CD4-positive, alpha-beta T cell treated with Interleukin-10 for 1 hour (primary cell): ENCODE measurements at places on chromosomes 3 and 15.

DNA sequence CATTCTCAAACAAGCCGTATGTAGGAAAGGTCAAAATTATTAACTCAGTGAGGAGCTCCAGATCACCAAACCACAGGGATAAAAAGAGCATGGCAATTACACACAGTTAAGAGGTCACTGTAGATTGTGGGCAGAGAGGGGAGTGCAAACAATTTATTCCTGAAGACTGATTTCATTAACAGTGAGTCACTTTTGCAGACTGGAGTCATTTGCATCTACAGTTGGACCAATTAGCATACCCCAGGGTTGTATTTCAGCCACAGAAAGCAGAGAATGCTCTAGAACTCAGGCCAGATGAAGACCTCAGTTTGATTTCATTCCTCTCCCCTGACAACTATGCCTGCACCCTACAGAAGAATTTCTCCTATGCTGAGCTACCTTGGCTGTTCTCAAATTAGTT, 40.1 kb downstream of the SETMAR start:
- DNase-seq = no peak

GRCh38 chr15:76150513-76150912, 90.7 kb downstream of the TMEM266 start:
- no peak for DNase-seq

DNA sequence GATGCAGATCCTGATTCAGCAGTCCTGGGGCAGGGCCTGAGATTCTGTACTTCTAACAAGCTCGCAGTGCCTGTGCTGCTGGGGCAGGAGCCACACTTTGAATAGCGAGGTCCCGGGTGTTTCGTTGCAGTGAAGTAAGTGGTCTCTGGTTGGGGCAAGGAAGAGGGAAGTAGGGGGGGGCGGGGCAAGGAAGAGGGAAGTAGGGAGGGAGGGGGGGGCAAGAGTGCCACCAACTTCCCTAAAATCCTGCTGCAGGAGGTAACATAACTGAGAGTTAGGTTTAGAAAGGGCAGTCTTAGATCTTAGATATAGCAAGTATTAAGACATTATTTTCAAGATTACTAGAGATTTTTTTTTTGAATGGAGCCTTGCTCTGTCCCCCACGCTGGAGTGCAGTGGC, 35.5 kb downstream of the CRTAP start:
- no peak for DNase-seq

DNA sequence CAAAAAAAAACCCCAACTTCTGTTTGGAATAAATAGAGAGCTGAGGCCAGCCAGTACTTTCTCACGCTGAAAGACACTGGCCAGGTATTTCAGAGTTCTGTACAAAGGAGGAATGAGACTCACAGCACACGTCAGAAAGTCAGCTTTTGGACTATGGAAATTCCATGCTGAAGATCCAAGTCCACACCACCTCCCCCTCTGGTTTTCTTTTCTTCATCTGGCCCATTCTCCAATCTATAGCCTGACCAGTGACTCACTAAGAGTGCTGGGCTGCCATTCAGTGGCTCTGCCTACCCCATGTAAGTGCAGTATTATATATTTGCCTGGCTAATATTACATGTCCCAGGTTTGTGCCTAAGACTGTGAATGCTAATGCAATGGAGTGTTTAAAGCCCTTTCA, 13.9 kb downstream of the BOC start:
- no peak for DNase-seq

GRCh38 chr15:61983081-61983480, 77.2 kb downstream of the VPS13C start:
- DNase-seq = no peak

- DNase-seq = peak; percentile 35
Measured at GRCh38 chr3:129942296-129942695, 32.2 kb upstream of the TRH start.

DNA sequence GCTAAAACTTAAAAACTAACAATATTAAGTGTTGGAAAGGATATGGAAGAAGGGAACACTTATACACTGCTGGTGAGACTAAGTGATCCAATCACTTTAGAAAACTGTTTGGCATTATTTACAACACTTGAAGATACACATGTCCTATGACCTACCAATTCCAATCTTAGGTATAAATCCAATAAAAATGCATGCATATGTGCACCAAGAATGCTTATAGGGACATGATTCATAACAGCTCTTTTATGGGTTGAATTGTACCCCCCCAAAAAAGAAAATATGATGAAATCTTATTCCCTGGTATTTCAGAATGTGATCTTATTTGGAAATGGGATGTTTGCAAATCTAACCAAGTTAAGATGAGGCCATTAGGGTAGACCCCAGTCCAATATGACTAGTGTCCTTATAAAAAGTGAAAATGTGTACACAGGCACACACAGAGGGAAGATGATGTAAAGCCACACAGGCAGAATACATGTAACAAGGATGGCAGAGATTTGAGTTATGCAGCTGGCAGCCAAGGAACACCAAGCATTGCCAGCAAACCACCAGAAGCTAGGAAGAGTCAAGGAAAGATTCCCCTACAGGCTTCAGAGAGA, 15.3 kb downstream of the CCR8 start:
- DNase-seq = no peak

- no peak for DNase-seq
Measured at GRCh38 chr3:77541203-77541922, 501.5 kb downstream of the ROBO2 start.

DNA sequence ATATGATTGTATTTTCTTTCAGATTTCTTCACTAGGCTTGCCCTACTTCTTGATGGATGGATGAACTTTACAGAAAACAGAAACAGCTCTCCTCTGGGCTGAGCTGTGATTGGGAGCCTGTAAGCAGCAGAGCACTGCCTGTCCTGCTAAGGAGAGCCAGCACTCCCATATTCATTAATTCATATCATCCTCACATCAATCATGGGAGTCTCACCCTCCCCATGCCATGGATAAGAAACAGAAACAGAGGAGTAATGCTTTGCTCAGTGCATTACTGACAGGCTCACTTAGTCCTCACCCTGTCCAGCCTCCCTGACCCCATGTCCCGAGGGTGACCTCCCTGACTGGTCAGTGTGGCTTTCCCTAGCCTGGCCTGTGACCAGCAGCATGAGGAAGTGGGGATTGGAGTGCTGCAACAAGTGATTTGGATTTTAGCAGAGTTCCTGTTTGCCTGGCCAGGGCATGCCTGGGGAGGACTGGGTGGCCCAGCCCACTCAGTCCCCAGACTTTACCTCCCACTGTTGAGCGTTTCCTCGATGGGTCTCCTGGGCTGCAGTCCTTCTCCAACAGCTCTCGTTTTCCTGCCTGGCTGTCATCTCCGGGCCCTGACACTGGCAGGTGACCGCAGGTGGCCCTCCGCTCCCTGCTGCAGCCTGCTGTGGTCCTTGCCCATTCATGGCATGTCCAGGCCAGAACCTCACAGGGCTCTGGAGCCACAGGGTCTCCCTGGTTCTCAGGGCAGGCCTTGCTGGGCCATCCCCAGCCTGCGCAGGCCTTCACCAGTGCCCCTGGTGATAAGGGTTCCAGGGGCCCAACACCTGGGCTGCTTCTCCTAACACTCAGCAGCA, 1.3 kb upstream of the TMIE start:
- no peak for DNase-seq

DNA sequence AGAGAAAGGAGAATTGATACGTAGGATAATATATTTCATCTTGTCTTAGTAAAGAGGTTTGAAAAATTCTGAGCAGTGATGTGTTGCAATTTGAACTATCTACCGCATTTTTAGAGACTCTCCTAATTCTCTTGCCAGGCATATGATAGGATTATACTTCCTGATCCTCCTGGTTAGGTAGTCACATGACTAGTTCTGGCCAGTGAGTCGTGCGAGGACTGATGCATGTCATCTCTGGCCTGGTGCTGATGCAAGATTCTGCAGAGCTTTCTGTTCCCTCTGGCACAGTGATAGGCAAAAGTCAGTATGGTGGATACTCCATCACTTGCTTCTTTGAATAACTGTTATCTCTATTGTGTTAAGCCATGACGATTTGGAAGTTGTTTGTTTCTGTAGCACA, 277.6 kb upstream of the NAALADL2 start:
- no peak for DNase-seq

DNA sequence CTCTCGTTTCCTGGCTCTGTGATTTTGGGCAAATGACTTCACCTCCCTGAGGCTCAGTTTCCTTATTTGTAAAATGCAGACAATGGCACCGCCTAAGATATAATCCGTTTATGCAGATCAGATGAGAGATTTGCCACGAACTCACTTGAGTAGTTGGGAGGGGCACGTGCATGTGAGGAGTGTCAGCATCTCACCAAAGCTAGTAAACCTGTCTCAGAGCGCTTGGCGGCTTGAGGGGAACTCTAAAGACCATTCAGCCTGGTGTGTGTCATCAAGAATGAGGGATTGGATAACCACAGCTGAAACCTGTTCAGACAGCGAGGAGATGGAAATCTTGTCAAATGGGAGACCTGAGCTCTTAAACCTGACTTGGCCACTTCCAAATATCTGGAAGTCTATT, 48.7 kb downstream of the BDH1 start:
- DNase-seq = no peak
